Activated naive CD4-positive, alpha-beta T cell treated with anti-CD3 and anti-CD28 coated beads, Interleukin-2, amount 50 U/mL, for 16 hours (primary cell): ENCODE measurements at places on chromosomes 13 and 19.

GRCh38 chr13:32229443-32229842 lies 85.7 kb downstream of the ZAR1L start:
- no peak for DNase-seq

DNA sequence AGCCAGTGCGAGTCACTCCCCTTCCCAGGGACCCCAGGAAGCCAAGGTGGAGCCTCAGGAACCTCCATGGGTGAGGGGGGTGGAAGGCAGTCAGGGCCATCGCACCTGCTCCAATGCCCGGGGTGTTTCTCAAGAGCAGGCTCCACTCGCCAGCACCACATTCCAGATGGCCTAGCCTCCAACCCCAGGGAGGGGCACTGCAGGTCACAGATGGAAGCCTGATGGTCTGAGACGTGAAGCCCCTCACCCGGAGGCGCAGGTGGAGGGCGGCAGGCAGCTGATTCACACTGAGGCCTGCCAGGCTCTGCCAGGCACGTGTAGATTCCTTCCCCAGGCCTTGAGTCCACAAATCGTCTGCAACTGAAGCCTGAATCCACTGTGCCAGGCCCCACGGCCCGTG lies 23.0 kb upstream of the ISYNA1 start:
- no peak for DNase-seq

- DNase-seq = no peak
Measured at GRCh38 chr19:13778847-13779246, 4.6 kb downstream of the C19orf53 start.

- DNase-seq = no peak
Measured at GRCh38 chr13:94217370-94217769, 262.1 kb downstream of the DCT start.

- DNase-seq = no peak
Measured at GRCh38 chr13:83378908-83379307, 503.4 kb downstream of the SLITRK1 start.

DNA sequence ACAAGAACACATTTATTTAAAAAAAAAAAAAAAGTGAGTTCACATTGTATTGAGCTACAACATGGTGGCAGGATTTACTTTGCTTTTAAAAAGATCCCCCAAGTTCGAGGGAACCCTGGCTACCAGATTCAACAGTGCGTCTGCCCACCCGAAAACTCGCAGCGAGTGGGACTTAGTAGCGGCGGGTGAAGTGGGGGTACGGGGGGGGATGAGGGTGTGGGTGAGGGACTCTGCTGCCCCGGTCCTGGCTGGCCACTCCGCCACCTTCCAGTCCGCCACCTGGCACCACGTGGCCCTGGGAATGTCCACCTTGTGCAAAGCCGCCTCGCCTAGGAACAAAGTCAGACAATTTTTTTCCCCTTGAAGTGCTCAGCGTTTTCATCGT lies 19.3 kb upstream of the TINCR start:
- no peak for DNase-seq

- peak; percentile 90 for DNase-seq
Measured at GRCh38 chr19:12806242-12807081, at the start of gene RNASEH2A. Gene RNASEH2A (plus strand): TSS chr19:12806584. CDS start chr19:12806674, 90 bp downstream.

DNA sequence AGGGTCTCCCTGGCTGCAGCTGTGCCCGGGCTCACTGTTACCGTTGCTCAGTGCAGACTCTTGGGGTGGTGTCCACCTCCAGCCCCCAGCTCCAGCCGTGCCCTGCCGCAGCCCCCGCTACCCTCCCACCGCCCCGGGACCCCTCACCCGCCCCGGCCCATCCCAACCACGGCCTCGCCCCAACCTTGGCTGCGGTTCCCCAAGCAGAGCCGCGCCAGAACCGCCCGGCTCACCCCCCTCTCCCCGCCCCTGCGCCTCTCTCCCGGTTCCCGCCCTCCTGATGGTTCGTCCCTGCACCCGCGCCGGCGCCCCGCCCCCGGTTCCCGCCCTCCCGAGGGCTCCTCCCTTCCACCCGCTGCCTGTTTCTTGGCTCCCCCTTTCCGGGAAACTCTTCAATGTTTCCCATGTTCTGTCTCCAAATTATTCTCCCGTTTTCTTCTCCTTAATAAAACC lies 40.3 kb downstream of the ANKRD10 start:
- DNase-seq = peak; percentile 53

DNA sequence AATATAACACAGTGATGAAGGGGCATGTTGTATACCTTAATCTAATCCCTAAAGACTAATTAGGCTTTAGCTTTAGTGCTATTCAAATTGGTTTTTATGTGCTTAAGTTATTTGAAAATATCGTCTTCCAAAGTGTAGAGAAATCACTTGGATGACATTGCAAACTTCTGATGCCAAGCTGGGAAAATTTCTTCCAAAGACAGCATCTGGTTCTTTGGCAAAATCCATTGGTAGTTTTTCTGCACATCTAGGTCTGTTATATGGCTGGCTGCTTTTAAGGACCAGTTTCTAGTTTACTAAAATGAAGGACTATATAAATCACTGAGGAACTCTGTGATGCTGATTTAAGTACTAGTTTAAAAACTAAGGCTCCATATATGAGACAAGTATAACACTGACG lies 2362.3 kb downstream of the PCDH9 start:
- no peak for DNase-seq

- DNase-seq = no peak
Measured at GRCh38 chr13:89490661-89491060, 1819.5 kb downstream of the SLITRK5 start.

GRCh38 chr19:4010808-4011110 lies 3.2 kb downstream of the PIAS4 start:
- DNase-seq = no peak

GRCh38 chr13:26680123-26680450 lies 80.5 kb downstream of the GPR12 start:
- no peak for DNase-seq

DNA sequence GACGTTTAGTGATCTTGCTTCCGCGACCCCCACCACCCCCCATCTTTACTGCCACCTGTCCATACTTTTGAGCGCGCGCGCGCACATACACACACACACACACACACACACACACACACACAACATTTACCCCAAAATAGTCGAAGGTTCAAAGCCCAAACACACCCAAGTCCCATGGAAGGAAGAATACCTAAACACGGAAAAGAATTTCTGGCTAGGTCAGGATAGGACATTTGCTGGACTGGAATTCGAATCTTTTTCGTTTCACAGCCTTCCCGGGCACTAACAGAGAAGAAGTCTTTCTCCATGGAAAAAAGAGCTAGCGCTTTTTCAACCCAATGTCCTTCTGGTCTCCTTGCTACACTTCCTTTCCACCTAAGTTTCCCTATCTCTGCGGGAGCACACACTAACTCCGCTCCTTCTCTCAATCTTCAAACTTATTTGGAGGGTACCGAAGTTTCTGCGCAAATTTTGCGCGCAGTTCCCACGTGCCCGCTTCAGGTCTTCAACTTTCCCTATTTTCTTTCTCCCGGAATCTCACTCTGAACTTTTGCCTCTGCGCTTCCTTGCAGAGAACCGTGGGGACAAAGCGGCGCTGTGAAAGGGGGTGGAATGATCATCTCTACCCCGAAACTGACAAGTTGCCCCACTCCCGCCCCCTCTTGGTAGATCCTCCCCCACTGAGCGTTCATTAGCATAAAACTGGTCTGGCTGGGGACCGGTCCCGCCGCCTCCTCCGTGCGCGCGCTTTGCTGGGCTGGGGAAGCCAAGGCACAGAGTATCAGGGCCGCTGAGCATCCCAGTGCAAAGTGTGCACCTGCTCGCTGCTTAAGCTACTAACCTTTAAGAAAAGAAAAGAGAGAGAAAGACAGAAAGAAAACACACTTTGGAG lies 2.7 kb downstream of the DACH1 start:
- no peak for DNase-seq

GRCh38 chr19:35495107-35496064 lies 5.1 kb upstream of the KRTDAP start:
- DNase-seq = peak; percentile 83
